ENCODE measurements at places on chromosomes 12 and 14. TPM values are rescaled to one million over a fixed set of nuclear protein-coding genes. Genes with fewer than 3 reads are reported as not detected.

Gene A2M
- total RNA-seq: 2.7 TPM

Gene SIX1
- total RNA-seq: not detected

Gene TTC6
- total RNA-seq: not detected

Gene PMEL
- total RNA-seq: not detected

Gene CSRP2
- total RNA-seq: not detected

Measured in activated naive CD8-positive, alpha-beta T cell treated with anti-CD3 and anti-CD28 coated beads, Interleukin-2, amount 10 ng/mL, durations not matched to agents 7 days and 5 days (primary cell).